ENCODE measurements at places on chromosomes 1 and 21. TPM values are rescaled to one million over a fixed set of nuclear protein-coding genes. Genes with fewer than 3 reads are reported as not detected.

Gene LYPD8
- not detected for polyA plus RNA-seq

Gene WLS
- 149 TPM for polyA plus RNA-seq

GRCh38 chr1:65109487-65109886 lies 38.5 kb upstream of the AK4 start:
- no peak for DNase-seq

DNA sequence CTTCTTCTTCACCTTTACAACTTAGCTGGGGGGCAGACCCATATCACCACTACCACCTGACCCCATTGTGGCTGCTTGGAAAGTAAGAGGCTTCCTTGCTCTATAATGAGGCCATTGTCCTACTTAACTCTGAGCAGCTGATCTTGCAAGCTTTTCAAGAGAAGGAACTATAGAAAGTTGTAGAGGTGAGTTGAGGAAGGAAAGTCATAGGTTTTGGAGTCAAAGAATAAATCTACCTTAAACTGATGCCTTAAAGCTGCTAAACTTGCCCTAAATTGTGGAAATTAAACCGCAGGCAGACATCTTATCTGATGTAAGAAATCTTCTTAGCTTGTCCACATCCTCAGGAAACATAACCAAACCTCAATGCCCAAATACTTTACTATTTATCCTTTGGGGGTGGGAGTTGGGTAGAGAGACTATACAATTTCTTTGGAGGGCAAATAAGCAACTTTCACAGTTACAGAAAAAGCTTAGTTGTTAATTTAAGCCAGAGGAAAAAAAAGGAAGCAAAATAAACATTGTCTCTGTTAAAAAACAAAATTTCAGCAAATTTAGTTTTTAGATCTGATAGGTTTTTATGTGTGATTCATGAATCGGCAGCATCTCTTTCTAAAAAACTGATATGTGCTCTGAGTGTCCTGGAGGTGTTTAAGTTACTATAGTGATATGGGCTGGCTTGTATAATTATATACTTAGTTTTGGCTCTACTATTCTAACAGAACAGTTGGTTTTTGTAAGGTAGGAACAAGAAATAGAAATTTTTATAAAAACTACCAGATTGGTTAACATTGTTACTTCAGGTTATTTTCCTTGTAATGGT lies 4.7 kb downstream of the IL23R start:
- no peak for DNase-seq

GRCh38 chr1:103256490-103256889 lies 148.2 kb upstream of the COL11A1 start:
- no peak for DNase-seq

DNA sequence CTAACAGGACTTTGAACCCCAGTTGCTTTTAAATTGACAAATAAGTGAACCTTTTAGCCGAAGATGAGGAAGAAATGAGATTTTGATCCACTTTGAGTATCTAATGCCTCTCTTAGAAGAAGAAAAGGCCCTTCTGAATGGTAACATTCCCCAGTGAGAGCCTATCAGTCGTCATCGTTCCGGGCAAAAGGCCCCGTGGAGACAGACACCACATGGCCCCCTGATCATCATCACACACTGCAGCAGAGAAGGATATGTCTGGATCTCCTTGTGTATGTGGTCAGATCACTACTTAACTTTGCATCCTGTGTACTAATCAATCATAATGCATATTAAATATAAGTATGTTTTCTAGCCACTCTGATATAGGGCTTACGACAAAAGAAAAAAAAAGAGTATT lies 87.3 kb upstream of the SMYD2 start:
- DNase-seq: no peak

Gene ASPM
- 18.2 TPM for polyA plus RNA-seq

- DNase-seq: no peak
These were observed 70.7 kb downstream of the CD247 start for GRCh38 chr1:167447521-167448136.

DNA sequence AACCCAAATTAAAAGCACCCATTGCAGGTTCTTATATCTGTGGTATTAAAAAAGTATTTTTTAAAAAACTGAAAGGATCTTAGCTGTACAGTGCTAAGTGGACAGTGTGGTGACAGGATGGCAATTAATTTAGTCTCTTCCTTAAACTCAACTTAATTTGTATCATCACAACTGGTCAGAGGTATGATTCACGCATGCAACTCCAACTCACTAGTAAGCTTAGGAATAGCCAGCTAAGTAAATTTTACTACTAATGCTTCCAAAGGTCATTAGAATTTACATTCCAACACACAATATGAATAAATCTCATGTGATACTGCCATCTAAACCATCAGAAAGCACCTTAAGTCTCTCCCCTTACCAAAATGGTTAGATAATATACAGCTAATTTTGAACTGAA lies 35.4 kb downstream of the ENAH start:
- DNase-seq: no peak

Gene CNR2
- polyA plus RNA-seq: 0.12 TPM

- DNase-seq: no peak
These were observed 777 bp downstream of the NUDT17 start for GRCh38 chr1:145846201-145846612.

DNA sequence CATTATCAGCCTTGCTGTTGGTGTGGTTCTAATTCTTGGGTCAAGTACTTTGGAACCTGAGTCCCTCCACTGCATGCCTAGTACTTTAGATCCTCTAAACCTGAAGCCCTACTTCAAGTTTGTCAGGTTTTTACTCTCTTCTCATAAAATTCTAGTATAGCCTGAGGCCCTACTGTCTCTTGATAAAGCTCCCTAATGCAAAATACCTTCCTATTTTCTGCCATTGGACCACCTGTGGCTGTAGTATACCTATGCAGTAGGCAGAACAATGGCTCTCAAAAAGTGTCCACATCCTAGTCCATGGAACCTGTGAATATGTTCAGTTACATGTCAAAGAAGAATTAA lies 47.5 kb upstream of the NEK7 start:
- no peak for DNase-seq

DNA sequence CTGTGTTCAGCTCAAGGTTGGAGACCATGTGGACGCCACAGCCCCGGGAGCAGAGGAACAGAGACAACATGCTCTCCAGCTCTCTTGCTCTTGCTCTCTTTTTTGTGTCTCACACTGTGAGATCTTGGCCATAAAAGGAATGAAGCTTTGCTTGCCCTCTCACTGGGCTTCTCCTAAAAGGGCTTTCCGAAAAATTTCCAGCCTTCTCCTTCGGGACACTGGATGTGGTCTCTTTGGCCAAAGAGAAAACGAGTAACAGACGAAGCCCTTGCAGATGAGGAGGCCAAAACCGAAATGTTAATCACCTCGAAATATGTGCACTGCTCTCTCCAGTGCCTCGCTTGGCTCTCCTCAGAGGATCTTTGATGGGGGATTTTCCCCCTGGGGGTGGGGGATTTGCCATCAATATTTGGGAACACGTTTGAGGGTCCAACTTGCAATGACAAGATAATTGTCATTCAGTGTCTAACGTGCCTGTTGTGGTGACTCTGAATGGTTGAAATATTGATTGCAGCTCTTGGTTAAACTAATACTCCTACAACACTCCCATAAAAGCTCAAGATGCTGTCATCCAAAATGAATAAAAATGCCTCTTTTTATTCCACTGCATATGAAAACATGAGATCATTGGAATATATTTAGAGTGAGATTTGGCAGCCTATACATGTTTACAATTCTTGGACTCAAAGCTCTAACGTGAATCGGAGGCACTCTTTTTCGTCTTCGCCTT lies 68.6 kb upstream of the ANGPTL1 start:
- no peak for DNase-seq

Gene HSPG2
- polyA plus RNA-seq: 147 TPM

- no peak for DNase-seq
These were observed 128.3 kb upstream of the C1orf21 start for GRCh38 chr1:184258525-184258924.

DNA sequence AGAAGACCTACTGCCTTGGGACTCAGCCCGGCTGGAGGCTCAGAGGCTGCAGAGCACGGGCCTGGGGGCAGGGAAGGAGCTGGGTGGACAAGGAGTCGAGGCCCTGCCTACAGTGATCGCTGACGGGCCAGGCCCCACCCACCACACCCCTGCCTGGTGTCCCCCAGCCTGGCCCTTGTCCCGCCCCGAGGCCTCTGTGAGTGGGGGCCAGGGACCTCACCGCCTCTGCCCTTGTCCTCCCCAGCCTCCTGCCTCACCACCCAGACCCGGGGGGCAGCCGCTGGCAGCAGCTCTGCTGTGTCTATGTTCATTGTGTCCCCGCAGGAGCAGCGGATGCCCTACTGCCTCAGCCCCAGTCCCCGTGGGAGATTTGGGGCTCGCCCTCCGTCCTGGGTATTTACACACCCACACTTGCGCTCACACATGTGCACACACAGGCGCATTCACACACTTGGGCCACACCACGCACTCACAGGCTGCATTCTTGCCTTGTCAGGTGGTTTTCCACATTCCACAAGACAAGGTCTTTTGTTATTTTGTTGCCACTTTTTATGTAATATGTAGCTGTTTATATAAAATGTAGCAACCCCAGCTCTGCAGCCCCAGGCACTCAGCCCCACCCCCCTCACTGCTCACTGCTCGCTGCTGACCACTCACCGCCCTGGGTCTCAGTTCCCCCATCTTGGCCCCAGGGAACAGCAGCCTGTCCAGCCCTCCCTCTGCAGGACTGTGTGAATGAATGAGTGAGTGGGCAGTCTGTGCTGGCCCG lies 7.3 kb downstream of the PFKL start:
- DNase-seq: no peak

- no peak for DNase-seq
These were observed 18.7 kb upstream of the PLA2G2E start for GRCh38 chr1:19942088-19942487.

DNA sequence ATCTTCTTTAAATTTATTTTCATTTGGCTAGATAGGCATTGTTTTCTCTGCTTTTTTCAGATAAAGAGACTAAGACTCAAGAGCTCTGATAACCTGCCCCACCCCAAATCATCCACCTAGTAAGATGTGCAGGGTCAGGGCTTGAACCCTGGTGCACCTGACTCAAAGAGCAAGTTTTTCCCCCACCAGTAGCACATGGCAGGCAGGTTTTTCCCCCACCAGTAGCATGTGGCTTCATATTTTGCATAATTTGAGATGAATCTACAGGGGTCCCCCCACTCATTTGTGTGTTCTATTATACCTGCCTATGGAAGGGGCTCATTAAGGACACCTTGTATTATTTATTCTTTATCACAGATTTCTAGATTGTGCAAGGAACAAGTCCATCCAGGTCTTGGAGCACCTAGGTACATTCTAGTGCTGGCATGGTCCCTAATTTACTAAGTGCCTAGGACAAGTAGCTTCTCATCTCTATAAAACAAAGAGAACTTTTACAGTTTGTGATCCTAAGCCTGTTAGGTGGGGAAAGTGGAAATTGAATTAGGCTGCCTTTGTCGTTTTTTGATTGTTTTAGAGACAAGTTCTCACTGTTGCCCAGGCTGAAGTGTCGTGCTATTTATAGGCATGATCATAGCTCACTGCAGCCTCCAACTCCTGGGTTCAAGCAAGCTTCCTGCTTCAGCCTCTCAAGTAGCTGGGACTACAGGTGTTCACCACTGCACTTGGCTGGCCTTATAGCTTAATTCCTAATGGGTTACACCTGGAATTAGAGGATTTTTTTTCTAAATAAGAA lies 13.2 kb upstream of the CTSE start:
- DNase-seq: no peak

DNA sequence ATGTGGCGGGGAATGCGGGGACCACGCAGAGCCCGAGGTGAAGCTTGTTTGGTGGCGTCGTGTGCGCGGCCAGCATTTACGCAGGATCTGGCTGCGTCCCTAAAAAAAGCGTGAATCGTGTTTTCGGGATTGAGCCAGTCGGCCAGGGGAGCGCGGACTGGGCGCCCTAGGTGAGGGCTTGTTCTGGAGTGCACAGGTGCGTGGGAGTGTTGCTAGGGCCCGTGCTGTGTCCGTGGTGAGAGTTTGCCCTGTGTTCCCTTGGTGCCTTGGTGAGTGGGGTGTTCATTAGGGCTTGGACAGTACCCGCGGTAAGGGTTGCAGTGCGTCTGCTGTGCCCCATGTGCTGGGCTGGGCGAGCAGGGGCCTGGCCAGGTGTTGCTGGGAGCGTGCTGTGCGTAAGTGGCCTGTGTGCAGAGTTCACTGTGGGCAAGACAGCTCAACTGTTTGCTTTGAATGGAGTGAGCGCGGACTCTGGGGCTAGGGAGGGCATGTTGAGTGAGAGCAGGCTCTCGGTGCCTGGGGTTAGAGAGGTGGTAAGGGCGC lies 673 bp downstream of the CD46 start:
- no peak for DNase-seq

- DNase-seq: no peak
These were observed 26.3 kb downstream of the JAK1 start for GRCh38 chr1:64940025-64940424.

Gene ADAM30
- not detected for polyA plus RNA-seq

- no peak for DNase-seq
These were observed 48.3 kb upstream of the NADK start for GRCh38 chr1:1826356-1827088.

GRCh38 chr1:67572594-67573221 lies 112.3 kb upstream of the GADD45A start:
- DNase-seq: no peak

GRCh38 chr1:48743480-48743879 lies 33.2 kb downstream of the BEND5 start:
- no peak for DNase-seq

All from right lung (tissue), 10 donors.